ENCODE measurements at places on chromosomes 2 and 18. TPM values are rescaled to one million over a fixed set of nuclear protein-coding genes. Genes with fewer than 3 reads are reported as not detected.

Gene TRPM8
- total RNA-seq = 0.15 TPM

Gene ALPP
- 5.2 TPM for total RNA-seq

Gene CNGA3
- not detected for total RNA-seq

Gene RFX8
- not detected for total RNA-seq

Gene TEX44
- total RNA-seq = not detected

Gene PER2
- total RNA-seq = 7.3 TPM

Gene NAB1
- 27.8 TPM for total RNA-seq

Gene UGT1A9
- total RNA-seq = 5.0 TPM

Gene SGPP2
- 0.42 TPM for total RNA-seq

Gene TXNL1
- 63.6 TPM for total RNA-seq

Gene PUM2
- 34.8 TPM for total RNA-seq

Gene ELOA2
- total RNA-seq = not detected

Gene PPP4R3B
- 24.9 TPM for total RNA-seq

Gene PLEKHH2
- 2.5 TPM for total RNA-seq

Gene OR6B2
- not detected for total RNA-seq

Gene GALR1
- total RNA-seq = not detected

Gene PPP1R1C
- 2.6 TPM for total RNA-seq

Gene LMAN1
- 29.2 TPM for total RNA-seq

Gene SIGLEC15
- not detected for total RNA-seq

Gene KYNU
- total RNA-seq = 285 TPM

Gene HOXD8
- total RNA-seq = 5.6 TPM

Gene DSC3
- total RNA-seq = 1.6 TPM

Gene SCN2A
- not detected for total RNA-seq

Gene TNFRSF11A
- total RNA-seq = 9.5 TPM

Gene MIB1
- 11.2 TPM for total RNA-seq

Gene DSG4
- not detected for total RNA-seq

Gene NT5C1B
- not detected for total RNA-seq

Gene ERICH2
- total RNA-seq = not detected

Data from A549 treated with Mapracorat at 1 μM for 4 hours (cell line).